ENCODE measurements at places on chromosomes 2 and 18.

- DNase-seq = no peak
Observed at GRCh38 chr2:218006741-218007140, 3.9 kb upstream of the TNS1 start.

GRCh38 chr2:9592699-9593098, 37.1 kb upstream of the ADAM17 start:
- no peak for DNase-seq

GRCh38 chr2:171404719-171405118, 29.1 kb downstream of the METTL8 start:
- DNase-seq = no peak

- DNase-seq = no peak
Observed at GRCh38 chr2:114631146-114631545, 188.7 kb downstream of the DPP10 start.

DNA sequence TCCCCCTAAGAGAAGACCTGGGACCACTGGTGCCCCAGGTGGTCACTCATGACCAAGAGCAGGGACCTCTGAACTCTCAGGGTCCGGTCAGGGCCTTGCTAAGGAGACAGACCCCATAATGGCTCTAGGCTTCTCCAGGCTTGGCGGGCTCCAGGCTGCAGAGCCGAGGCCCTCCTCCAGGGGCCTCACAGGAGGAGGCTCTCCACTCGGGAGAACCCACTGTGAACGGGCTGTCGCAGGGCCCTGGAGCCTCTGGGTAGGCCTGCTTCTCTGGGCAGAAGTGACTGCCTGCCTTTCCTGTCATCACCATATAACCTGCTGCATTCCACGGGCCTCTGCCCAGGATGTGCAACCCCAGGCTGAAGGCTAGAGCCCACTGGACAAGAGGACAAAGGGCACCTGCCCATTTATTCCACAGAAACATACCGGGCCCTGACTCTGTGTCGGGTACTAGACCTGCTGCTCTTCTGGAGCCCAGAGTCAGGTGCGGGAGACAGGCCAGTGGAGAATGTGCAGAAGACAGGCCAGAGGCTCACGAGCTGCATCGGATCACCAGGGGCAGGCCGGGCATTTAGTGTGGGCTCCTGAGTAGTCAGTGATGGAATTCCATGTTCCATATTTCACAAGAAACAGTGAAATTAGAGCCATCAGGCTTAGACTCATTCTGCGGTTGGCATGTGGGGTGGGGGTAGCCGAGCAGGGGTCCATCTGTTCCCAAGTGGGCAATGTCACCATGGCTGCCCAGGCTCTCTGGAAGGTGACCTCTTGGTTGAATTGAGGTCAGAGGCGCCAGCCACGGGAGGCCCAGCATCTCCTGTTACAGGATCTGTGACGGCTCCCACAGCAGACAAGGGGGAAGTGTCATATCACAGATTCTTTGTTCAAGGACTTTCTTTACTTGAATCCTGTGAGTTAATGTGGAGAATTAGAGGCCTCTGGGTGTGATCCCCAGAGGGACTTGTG, 220.8 kb downstream of the SH3RF3 start:
- DNase-seq = no peak

DNA sequence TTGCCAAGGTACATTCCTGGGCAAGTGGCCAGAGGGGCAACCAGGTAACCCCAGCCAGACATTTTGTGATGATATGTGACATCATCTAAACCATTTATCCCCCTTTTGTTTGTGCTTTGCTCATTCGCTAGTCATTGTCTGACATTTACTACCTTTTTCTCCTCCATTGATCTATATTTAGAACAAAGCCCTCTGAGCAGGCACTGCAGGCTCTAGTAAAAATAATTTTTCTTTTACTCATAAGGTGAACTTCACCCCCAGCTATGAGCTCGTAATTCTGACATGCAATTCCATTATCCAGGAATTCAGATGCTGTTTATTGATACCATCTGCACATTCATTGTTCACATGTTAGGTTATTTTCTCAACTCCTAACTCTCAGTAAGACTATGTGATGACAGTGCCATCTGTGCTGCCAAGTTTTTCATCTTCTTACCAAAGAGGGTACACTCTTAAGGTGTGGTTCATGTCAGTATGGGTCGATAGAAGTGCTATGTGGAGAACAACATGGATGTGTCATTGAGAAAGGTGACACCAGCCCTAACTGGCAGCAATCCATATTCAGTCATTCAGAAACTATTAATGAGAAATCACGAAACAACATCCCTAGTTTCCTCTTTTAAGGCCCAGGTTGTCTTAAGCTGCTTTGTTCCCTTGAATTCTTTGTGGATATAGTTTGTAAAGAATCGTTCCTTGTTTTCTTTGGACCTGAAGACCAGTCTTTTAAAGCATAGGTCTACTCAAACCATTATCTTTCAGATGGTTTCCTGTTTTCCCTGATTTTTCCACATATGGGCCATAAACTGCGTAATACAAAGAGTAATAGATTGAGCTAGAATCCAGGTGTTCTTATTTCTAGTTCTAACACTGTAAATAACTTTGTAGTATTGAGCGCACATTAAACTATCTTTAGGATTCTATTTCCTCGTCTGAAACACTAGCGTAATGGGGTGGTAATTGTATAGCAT, 978.1 kb upstream of the CDH2 start:
- no peak for DNase-seq

DNA sequence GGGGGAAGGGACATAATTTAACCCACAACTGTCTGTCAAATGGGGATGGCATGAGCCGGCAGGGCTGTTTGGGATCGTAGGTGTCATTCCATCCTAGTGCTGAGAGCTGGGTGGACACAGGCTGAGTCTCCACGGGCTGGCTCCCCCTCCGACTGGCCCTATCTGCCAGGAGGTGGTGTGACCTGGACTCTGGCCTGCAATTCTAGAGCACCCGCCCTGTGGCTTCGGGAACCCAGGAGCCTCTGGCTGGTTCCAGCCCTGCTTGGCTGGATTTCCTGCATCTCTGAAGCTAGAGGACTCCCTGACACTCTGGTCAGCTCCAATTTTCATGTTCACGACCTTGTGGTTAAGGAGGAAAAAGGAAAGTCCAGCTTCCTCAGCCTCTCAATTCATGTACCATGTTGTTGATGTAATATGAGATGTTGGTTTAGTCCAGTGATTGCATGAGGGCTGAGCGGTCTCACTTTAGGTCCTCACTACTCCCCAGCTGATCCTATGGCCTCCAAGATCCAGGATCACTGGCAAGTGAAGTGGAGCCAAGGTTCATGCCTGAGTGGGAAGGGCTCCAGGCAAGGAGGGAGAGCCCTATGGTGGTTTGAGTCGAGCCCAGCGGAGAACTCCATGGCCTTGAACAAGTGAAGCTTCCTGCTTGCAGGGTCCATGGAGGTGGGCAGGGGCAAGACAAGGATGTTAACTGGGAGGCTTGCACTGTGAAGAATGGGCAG, 169.1 kb downstream of the NDUFA10 start:
- no peak for DNase-seq

DNA sequence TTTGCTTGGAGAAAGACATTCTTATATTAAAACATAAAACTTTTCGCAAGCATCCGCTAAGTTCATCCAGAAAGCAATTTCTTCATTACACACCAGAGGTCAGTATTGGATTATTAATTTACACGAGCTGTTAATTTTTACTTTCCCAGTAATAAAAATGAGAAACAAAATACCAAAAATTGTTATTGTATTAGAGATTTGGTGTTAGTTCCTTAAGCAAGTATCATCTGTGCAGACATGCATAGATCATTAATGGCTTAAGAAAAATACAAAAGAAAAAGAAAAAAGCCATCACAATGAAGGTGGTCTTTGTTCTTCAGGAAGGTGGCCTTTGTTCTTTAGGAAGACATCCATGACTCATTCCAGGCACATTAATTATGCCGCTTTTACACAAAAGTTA, 53.6 kb upstream of the HNMT start:
- no peak for DNase-seq

- DNase-seq = no peak
Observed at GRCh38 chr18:29188760-29189159, 1011.8 kb upstream of the CDH2 start.

DNA sequence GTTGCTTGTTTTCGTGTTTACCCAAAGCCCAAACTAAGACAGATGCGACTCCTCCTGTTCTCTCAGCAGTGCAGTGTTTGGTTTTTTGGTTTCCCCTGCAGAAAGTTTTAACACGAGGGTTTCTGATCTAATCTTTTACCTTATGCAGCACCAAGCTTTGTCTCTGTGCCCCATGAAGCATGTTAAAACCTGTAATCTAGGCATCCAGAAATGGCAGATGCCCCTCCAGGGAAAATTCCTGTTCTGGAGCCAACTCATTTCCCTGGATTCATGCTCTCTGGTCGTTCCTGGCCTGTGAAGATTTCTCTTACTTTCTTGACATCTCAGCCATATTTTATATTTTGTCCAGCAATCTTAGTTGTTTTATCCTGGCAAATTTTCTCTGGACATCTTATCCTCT, 91.5 kb downstream of the LTBP1 start:
- no peak for DNase-seq

- no peak for DNase-seq
Observed at GRCh38 chr2:72998234-72998651, 73.3 kb downstream of the SFXN5 start.

GRCh38 chr2:135916207-135916606, 40.0 kb upstream of the MCM6 start:
- DNase-seq = no peak

GRCh38 chr2:7625392-7626138, 708.4 kb downstream of the RNF144A start:
- DNase-seq = no peak

Data from NCI-H524 treated with DMSO at 0.1 percent for 48 hours (cell line).